ENCODE measurements at places on chromosomes 2 and 18. TPM values are rescaled to one million over a fixed set of nuclear protein-coding genes. Genes with fewer than 3 reads are reported as not detected.

Gene PRSS56
- 0.18 TPM for total RNA-seq

Gene NTSR2
- total RNA-seq: not detected

Gene SPC25
- 4.3 TPM for total RNA-seq

Gene FBXO15
- total RNA-seq: 3.5 TPM

Gene CGREF1
- total RNA-seq: 3.6 TPM

Gene DSG1
- total RNA-seq: 0.06 TPM

Gene BIN1
- 191 TPM for total RNA-seq

Gene ALPI
- not detected for total RNA-seq

Gene KCNE4
- 11.2 TPM for total RNA-seq

Gene VAMP5
- 11.3 TPM for total RNA-seq

Gene DNMT3A
- 86.4 TPM for total RNA-seq

Gene ANO7
- total RNA-seq: 1.6 TPM

Gene MTCL1
- total RNA-seq: 16.1 TPM

Gene MTX2
- 74.2 TPM for total RNA-seq

Gene FKBP1B
- 5.9 TPM for total RNA-seq

Gene ACTG2
- total RNA-seq: 2.6 TPM

Gene C2orf78
- not detected for total RNA-seq

Gene CCDC141
- total RNA-seq: 8.2 TPM
